ENCODE measurements at places on chromosomes 12 and 14.

- no peak for DNase-seq
These were observed 114.3 kb downstream of the PIK3C2G start for GRCh38 chr12:18375583-18375982.

GRCh38 chr14:36517242-36518030 lies 2.6 kb downstream of the NKX2-1 start:
- DNase-seq = no peak

GRCh38 chr14:64253672-64254071 lies 40.5 kb downstream of the ESR2 start:
- DNase-seq = no peak

GRCh38 chr14:102215071-102215470 lies 75.4 kb downstream of the WDR20 start:
- peak; percentile 17 for DNase-seq

DNA sequence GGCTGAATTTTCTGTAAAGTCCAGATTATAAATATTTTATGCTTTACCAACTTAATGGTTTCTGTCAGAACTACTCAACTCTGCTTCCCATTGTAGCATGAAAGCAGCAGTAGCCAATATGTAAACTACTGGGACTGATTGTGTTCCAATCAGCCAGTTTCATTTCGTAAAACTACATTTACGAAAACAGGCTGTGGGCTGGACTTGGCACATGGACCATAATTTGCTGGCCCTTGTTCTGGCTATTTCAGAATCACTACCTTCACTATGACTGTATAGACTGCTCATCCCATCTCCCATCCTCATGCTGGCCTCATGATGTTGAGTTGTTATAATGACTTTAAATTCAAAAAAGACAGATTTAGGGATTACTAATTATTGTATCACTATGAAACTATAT lies 38.7 kb downstream of the FAR2 start:
- no peak for DNase-seq

DNA sequence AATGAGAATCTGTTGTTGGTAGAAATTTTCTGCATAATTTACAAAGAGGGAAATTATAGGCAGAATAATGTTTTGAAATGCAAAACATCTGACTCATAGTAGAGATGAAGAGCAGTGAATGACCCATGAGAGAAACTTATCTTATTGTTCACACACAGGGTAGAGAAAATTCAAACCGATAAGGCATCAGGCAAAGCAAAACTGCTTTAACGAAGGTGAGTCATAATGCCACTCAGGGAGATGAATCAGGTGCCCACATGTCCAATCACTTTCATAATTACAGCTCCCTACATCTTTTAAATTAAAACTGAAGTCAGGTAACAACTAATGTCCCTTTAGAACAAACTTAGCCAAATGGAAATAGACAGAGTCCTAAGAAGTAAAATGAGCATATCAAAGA lies 265.6 kb upstream of the GARIN6 start:
- DNase-seq = peak; percentile 26

DNA sequence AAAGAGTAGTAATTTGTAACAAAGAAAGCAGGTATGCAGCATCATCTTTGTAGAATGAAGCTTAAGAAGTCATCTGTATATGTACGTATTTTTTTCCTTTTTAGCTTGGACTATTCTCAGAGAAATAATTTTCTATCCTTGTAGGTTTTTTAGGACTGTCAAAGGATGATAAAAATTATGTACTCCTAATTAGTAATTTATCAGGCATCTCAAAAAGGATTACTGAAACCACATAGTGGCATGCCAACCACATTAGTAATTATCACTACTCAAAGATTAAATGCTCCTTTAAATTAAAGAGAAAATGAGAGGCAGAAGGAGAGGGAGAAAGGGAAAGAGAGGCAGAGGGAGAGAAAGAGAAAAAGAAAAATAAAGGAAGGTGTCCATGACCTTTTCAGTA lies 17.3 kb downstream of the TTC8 start:
- DNase-seq = no peak

- peak; percentile 93 for DNase-seq
These were observed 34.9 kb upstream of the SPTSSA start for GRCh38 chr14:34496679-34497513.

- DNase-seq = no peak
These were observed 37.5 kb downstream of the PLEKHD1 start for GRCh38 chr14:69522026-69522425.

GRCh38 chr12:54129028-54129903 lies 59.5 kb downstream of the SMUG1 start:
- no peak for DNase-seq

- no peak for DNase-seq
These were observed at the start of gene PTCSC3 for GRCh38 chr14:36176524-36176923. PTCSC3 (minus strand) TSS chr14:36176722.

DNA sequence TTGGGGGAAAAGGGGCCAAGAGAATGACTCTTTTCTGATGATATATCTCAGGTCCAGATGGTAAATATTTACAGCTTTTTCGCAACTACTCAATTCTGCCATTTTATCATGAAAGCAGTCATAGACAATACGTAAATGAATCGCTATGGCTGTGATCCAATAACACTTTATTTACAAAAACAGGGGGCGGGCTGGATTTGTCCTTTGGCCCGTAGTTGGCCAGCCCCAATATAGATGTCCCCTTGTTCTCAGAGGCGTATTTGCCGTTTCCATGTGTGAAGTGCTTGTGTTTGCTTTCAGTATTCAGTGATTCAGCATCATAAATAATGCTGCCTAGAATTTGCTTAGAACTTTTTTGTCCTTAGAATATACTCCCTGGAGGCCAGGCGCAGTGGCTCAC lies 77.2 kb downstream of the CCDC92 start:
- DNase-seq = no peak

DNA sequence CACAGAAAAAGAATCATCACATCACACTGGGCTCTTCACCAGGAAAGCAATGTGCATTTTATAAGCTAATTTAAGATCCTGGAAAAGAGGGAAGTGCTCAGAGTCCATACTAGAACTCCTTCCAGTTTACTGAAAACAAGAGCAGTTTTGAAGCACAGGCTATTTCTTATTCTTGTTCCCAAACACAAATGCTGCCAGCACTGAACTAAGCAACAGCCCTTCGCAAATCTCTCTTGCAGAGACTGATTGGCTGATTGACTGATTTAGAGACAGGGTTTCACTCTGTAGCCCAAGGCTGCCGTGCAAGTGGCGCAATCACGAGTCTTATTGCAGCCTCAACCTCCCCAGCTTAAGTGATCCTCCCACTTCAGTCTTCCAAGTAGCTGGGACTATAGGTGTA lies 44.8 kb downstream of the BCL2L14 start:
- no peak for DNase-seq

GRCh38 chr14:52802597-52802996 lies 11.2 kb upstream of the GNPNAT1 start:
- no peak for DNase-seq

GRCh38 chr12:131850856-131851559 lies 22.8 kb downstream of the MMP17 start:
- DNase-seq = no peak

DNA sequence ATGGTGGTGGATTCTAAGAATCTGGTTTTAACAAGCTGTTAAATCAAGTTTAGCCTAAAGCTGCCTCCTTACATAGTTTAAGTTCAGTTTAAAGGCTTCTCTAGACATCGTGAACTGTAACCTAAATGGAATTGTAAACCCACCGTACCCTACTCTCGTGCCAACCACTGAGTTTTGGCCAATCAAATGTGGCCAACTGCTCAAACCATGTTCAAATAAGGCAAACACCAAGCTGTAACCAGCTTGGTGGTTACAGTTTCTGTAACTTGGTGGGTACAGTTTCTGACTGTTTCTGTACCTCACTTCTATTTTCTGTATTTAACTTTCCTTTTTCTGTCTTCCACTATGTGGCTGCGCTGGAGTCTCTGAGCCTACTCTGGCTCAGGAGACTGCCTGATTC lies 131.9 kb upstream of the DDHD1 start:
- no peak for DNase-seq

GRCh38 chr14:87935081-87935828 lies 57.7 kb downstream of the GALC start:
- no peak for DNase-seq

DNA sequence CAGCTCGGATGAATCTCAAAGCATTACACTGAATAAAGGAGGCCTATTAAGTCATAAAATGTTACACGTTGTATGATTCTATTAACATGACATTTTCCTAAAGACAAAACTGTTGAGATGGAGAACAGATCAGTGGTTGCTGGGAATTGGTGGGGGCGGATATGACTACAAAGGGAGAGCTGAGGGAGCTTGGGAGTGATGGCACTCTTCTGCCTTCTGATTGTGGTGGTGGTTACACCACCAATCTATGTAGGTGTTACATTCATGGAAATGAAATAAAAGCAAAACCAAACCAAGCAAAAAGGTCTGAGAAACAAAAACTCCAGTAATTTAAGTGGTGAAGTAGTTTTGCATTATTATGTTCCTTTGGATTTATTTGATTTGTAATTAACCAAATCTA lies 16.4 kb upstream of the EVL start:
- DNase-seq = no peak

DNA sequence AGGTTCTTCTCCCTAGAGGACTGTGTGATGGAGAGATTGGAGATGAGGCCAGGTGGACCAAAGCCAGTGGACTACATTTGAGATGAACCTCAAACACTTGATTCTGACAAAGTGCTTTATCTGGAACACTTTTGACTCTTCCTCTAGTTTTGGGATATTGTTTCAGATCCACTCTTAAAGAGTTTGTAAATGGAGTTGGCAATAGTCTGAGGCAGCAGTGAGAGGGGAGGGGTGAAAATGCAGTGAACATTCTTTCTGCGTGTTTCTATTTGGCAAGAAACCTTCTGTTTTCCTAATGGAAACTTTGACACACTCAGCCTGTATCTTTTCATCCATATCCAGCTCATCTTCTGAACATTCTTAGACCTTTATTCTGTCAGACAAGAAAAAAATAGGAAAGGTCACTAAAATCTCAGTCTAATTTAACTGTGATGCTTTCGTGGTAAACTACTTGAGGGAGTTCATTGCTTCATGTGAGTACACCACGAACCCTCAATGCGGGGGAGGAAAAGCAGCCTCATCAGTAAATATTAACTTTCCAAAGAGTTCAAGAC lies 57.4 kb upstream of the KCNJ8 start:
- peak; percentile 59 for DNase-seq

DNA sequence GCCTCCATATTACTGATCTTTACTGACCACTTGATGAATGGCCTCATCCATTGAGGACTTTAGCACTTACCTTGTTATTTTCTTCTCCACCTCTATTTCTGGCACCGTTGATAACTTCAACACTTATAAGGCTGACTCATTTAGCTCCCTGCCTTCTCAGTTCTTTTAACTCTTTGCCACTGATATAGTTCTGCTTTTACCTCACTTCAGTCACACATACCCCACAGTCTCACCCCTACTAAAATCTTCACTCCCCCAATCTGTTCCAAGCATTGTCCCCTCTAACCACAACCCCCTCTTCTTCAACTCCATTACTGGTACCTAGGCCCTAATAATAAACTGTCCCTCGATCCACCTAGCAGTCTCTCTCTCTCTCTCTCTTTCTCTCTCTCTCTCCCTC lies 141.0 kb downstream of the PAH start:
- no peak for DNase-seq

- DNase-seq = peak; percentile 92
These were observed 2.7 kb downstream of the KITLG start for GRCh38 chr12:88577537-88577936.

DNA sequence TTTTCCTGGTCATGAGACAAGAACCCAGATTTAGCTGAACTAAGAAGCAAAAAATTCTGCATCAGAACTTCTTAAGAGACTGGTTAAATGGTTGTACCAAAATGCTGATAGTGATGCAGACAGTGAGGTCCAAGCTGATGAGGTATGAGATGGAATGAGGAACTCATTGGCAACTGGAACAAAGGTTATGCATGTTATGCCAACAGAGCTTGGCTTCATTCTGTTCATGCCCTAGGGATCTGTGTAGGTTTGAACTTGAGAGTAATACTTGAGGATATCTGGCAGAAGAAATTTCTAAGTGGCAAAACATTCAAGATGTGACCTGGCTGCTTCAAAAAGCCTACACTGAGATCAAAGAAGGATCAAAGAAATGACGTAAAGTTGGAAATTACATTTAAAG lies 398.0 kb downstream of the FSCB start:
- DNase-seq = no peak

GRCh38 chr12:23626791-23627190 lies 322.7 kb downstream of the SOX5 start:
- no peak for DNase-seq

- DNase-seq = peak; percentile 25
These were observed 575 bp downstream of the NAA30 start for GRCh38 chr14:57390806-57391516.

GRCh38 chr12:54352891-54353874 lies 11.1 kb downstream of the GPR84 start:
- DNase-seq = no peak

- no peak for DNase-seq
These were observed 29.1 kb downstream of the GABARAPL1 start for GRCh38 chr12:10241727-10242126.

GRCh38 chr12:132601171-132601883 lies 9.1 kb downstream of the LRCOL1 start:
- DNase-seq = no peak

DNA sequence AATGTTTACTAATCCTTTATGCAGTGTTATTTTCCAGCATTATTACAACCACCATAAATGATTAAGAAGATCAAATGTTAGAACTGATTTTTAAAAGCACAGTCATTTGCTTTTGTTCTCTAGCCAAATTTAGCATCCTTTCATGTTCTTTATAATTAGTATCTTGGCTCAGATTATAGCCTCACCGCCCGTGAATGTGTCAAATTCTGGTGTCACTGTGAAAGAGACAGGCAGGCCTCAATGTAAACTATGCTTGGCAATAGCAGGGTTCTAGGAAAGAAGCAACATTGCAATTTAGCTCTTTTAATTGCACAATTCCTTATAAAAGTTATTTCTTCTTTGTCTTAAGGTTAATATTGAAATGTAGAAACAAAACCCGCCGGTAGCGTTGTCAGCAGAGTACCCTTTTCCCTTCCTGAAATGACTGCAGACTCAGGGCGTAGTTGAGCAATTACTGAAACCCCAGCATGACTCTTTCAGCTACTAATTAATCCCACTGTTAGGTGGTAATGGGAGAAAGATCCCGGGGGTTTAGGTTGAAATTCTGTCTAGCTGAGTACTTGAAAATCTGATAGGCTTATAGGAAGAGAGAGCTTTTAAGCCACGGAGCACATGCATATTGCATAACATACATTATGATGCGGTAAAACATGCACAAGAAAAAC lies 1600.5 kb upstream of the SEL1L start:
- DNase-seq = no peak

Data from ACHN (cell line).